Stimulated activated CD8-positive, alpha-beta memory T cell treated with anti-CD3 and anti-CD28 coated beads, Interleukin-2, amount 100 ng/mL, for 1 hour (primary cell): ENCODE measurements at places on chromosomes 5 and 9.
A peak's percentile ranks its signal among the peaks of the same experiment; 100 is the strongest.

- DNase-seq = no peak
Observed at GRCh38 chr9:104977580-104977979, 49.6 kb upstream of the ABCA1 start.

DNA sequence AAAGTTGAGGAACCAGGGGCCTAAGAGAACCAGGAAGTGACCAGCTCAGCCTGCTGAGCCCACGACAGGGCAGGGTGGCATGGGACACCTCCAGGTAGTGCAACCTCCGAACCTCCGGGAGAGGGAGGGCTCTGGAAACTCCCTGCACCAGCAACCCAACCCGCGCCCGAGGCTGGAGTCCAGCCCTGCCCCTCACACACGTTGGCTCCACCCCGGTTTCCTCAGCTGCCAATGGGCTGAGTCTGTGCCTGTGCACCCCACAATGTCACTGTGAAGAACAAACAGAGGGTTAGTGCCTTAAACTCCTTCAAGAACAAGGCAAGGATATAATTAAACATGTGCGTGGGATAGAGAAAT lies 17.0 kb upstream of the UNC5A start:
- DNase-seq = no peak

- DNase-seq = no peak
Observed at GRCh38 chr5:107154593-107154992, 516.1 kb downstream of the EFNA5 start.

DNA sequence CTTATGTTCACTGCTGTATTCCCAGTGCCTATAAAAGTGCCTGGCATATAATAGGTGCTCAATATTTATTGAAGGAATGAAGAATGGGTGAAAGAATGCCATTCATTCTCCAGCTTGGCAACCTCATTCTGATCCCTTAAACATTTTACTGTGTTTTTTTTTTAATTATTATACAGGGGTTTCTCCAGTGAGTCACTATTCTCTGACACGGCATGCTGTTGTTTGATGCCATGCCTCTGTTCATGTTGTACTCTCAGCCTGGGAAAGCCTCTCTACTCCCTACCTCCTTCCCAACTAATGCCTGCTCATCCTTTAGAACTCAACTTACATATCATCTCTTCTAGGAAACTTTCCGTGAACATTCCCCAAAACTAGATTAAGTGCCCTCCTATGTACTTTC lies 70.2 kb upstream of the PHF24 start:
- DNase-seq = no peak

DNA sequence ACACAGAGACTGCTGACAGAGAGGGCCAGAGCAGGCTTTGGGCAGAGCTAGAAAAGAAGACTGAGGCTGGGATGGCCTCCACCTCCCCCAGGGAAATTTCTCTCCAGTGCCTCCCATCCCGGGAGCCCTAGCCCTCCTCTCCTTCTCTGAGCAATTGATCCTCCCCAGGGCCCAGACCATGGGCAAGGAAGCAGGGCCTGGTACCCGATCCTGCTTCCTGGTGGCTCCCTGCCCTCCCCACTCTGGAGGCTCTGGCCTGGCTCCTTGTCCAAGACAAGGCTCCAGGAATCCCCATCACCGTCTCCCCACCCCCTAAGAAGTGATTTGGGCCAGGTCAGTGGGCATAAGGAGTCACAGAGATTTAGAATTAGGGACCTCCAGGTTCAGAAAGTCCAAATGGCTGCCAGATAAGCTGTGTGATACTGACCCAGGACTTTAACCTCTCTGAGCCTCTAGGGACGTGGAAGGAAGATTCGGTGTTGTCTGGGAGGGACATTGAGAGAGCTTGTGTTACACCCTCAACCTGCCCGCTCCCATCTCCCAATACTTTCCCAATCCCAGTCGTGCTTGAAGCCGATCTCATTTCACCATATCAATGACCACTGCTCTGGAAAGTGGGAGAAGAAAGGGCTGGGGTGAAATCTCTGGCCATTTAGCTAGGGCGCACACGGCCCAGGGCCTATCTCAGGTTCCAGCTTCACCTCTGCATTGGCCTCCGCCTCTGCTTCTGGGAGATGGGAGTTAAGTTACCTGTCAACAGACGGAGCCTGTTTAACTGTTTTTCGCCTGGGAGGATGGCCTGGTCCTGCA lies 25.8 kb upstream of the KIF12 start:
- DNase-seq = no peak

- no peak for DNase-seq
Observed at GRCh38 chr9:114061830-114062474, 16.1 kb downstream of the AMBP start.

DNA sequence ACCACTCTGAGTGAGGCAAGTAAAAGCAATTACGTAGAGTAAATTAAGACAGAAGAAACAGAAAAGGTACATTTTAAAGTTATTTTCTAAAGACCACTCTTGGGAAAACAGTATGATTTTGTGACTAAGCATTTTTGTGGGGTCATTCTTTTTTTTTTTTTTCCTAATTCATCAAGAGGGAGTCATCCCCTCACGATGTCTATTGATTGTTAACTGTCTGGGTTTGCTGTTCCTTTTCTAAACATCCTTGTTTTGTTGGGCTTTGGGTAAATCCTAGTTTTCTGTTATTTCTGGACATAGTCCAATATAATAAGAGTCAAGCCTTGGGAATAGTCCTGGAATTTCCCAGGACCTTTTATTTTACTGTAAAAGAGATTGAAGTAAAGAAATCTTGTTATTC lies 63.8 kb downstream of the ANKRD55 start:
- no peak for DNase-seq

GRCh38 chr5:82847562-82847961 lies 229.6 kb downstream of the TMEM167A start:
- no peak for DNase-seq

DNA sequence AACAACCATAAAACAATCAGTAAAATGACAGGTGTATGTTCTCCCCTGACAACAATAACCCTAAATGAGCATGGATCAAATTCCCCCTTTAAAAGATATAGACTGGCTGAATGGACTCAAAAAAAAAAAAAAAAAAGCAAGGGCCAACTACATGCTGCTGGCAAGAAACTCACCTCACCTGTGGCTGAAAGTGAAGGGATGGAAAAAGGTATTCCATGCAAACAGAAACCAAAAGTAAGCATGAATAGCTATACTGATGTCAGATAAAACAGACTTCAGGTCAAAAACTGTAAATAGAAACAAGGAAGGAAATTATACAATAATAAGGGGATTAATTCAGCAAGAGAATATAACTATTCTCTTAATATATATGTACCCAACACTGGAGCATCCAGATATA lies 54.2 kb upstream of the SSBP2 start:
- DNase-seq = no peak

- no peak for DNase-seq
Observed at GRCh38 chr5:16593628-16594027, 23.2 kb downstream of the RETREG1 start.

DNA sequence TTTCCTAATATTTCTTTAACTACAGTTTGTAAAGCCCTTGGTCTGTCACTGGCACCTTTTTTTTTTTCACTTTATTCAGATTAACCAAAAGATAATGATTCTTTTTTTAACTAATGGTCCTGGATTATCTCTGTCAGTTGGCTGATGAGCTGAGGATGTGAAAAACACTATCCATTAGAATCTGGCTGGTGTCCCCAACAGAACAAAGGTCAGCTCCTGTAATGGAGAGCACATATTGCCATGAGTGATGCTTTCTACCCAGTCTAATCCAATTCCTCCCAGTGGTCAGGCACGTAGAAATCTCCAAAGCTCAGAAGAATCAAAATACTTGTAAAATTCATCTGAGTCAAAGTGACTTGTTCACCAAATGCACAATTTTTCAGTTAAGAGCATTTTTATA lies 491.7 kb upstream of the PIK3R1 start:
- DNase-seq = no peak

DNA sequence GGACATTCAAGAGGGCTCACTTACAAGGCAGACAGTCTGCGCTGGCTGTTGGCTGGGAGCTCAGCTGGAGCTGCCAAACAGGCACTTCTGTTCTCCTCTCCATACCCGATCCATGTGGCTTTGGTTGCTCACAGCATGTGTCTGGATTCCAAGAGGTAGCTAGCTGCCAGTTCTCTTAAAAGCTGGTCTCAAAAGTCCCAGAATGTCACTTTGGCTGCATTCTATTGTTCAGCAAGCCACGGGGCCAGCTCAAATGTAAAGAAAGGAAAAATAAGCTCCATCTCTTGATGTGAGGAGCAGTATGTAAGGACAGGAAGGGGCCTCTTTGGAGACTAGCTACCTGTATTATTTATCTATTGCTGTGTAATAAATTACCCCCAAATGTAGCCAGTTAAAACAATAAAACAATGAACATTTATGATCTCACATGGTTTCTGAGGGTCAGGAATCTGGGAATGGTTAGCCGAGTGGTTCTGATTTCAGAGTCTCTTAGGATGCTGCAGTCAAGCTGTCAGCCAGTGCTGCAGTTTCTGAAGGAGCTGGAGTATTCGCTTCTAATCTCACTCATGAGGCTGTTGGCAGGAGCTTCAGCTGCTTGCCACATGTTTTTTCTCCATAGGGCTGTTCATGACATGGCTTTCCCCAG lies 112.7 kb upstream of the CLINT1 start:
- no peak for DNase-seq

DNA sequence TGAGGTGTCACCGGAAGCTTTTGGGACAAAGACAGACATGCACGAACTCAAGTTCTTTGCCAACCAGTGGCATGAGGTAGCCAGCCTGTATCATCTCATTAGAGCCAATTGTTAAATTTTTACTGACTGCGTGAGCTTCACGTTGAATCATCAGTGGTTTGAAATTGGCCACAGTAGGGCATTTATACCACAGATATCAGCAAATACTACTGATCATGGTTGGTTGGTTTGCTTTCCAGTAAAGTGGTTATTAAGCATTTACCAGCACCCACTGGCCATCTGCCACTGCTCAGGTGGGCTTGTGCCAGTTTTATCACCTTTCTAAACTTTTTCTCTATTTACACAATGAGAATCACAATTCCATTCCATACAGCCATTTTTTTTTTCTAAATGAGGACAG lies 28.4 kb upstream of the SHC3 start:
- DNase-seq = no peak

- DNase-seq = no peak
Observed at GRCh38 chr5:156678484-156678883, 171.6 kb upstream of the PPP1R2B start.

- no peak for DNase-seq
Observed at GRCh38 chr5:121711416-121711815, 140.3 kb upstream of the FTMT start.

DNA sequence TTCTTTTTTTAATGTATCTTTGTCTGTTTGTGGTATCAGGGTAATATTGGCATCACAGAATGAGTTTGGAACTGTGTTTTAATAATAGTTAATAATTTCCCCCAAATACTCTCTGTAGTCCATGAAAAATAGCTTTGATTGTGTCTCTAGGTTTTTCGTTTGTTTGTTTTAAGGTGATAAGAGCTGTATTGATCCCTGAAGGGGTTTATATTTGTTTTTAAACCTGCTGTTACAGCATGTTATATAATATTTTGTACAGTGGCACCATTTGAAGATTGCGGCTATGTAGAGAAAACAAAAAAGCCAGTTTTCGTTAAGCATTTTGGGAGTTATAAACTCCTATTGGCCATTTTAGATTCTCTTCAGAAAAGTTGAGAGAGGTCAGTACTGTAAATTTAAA lies 15.7 kb downstream of the PAM start:
- DNase-seq = no peak

- DNase-seq = no peak
Observed at GRCh38 chr5:79653843-79654242, 35.8 kb upstream of the CMYA5 start.

GRCh38 chr9:35048511-35048910 lies 23.9 kb downstream of the VCP start:
- DNase-seq = no peak

- DNase-seq = no peak
Observed at GRCh38 chr9:121348221-121348620, 21.8 kb downstream of the STOM start.

- DNase-seq = no peak
Observed at GRCh38 chr9:120109242-120109641, 470.7 kb downstream of the CDK5RAP2 start.

DNA sequence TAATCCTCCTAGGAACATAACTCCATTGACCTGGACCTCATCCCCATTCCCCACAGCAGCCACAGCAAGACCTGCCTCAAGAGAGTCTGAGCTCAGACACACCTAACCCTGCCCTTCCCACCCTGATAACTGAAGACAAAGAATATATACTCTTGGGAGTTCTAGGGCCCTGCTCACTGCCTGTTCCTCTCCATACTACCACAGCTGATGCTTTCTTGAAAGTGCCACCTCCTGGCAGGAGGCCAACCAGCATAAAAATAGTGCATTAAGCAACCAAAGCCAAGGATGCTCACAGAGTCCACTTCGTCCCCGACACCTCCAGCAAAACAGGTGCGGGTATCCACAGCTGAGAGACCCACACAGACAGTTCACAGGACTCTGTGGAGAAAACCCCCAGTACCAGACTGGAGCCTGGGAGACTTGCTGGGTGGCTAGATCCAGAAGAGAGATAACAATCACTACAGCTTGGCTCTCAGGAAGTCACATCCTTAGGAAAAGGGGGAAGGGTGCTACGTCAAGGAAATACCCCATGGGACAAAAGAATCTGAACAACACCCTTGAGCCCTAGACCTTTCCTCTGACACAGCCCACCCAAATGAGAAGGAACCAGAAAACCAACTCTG lies 23.5 kb downstream of the FAM114A2 start:
- no peak for DNase-seq

DNA sequence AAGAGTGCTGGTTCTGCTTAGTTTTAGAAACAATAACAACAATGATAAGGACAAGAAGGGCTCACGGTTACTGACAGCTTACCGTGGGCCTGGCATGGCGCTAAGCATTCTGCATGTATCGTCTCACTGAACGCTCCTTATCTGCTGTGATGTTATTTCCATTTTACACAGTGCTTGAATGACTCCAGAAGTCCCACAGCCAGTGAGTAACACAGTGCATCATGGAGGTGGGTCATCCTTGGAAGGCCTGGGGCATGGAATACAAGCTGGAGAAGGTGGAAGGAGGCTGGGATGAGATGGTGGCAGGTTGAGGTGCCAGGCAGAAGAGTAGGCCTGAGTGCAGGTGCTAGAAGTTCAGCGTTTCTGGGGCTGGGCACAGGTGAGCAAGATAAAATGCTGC lies 36.5 kb upstream of the FAT2 start:
- no peak for DNase-seq

GRCh38 chr5:33230467-33231078 lies 210.2 kb upstream of the TARS1 start:
- no peak for DNase-seq

GRCh38 chr5:88404405-88404804 lies 135.8 kb upstream of the TMEM161B start:
- DNase-seq = no peak

DNA sequence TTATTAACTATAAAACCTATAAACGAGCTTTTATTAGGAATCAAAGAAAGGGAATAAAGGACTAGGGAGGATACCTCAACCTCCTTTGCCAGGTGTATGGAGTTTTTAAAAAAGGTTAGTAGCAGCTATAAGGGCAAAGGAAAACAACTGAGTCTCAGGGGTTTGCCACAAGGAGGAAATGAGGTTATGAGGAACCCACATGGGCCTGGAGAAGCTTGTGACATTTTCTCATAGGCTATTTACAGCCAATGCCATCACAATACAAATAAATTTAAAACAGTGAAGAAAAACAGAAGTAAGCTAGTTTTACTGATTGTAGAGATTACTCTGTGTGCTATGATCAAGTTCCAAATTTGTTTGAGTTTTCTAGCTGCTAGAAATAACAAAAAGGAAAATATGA lies 92.6 kb downstream of the CDKN2A start:
- no peak for DNase-seq

- peak; percentile 81 for DNase-seq
Observed at GRCh38 chr9:34522971-34523797, at the start of gene ENHO. TSS of gene ENHO (minus strand) at chr9:34522990. CDS start at chr9:34521695, 1,295 bp downstream.
